Activated naive CD8-positive, alpha-beta T cell treated with anti-CD3 and anti-CD28 coated beads, Interleukin-2, amount 50 U/mL, for 24 hours (primary cell): ENCODE measurements at places on chromosomes 3 and 15.

- peaks cover 20% of the 10 kb centered on the region for H3K27me3 ChIP-seq
- H3K4me3 ChIP-seq, result no peak overlapping the region
- DNase-seq, result no peak
- H3K27ac ChIP-seq, result no peak overlapping the region
- H3K4me1 ChIP-seq, result peaks cover 17% of the 10 kb centered on the region
Measured at GRCh38 chr3:138366006-138366759, 17.8 kb downstream of the MRAS start.

GRCh38 chr3:120212505-120212904 is 72.5 kb downstream of the GPR156 start:
- H3K27me3 ChIP-seq, result peaks cover 7% of the 10 kb centered on the region
- no peaks in the 10 kb centered on the region for H3K4me1 ChIP-seq
- no peaks in the 10 kb centered on the region for H3K36me3 ChIP-seq
- no peak for DNase-seq
- H3K4me3 ChIP-seq, result no peak overlapping the region
- H3K27ac ChIP-seq, result no peak overlapping the region

GRCh38 chr3:15325228-15325627 is 7.2 kb downstream of the SH3BP5 start:
- DNase-seq, result no peak
- H3K4me3 ChIP-seq, result no peak overlapping the region
- no peaks in the 10 kb centered on the region for H3K27me3 ChIP-seq
- H3K36me3 ChIP-seq, result peaks cover 3% of the 10 kb centered on the region
- peaks cover 38% of the 10 kb centered on the region for H3K4me1 ChIP-seq
- H3K27ac ChIP-seq, result no peak overlapping the region

GRCh38 chr3:97990624-97991292 is 18.5 kb upstream of the RIOX2 start:
- no peaks in the 10 kb centered on the region for H3K27me3 ChIP-seq
- no peak overlapping the region for H3K27ac ChIP-seq
- no peak for DNase-seq
- no peaks in the 10 kb centered on the region for H3K36me3 ChIP-seq
- no peak overlapping the region for H3K4me3 ChIP-seq
- peaks cover 17% of the 10 kb centered on the region for H3K4me1 ChIP-seq

DNA sequence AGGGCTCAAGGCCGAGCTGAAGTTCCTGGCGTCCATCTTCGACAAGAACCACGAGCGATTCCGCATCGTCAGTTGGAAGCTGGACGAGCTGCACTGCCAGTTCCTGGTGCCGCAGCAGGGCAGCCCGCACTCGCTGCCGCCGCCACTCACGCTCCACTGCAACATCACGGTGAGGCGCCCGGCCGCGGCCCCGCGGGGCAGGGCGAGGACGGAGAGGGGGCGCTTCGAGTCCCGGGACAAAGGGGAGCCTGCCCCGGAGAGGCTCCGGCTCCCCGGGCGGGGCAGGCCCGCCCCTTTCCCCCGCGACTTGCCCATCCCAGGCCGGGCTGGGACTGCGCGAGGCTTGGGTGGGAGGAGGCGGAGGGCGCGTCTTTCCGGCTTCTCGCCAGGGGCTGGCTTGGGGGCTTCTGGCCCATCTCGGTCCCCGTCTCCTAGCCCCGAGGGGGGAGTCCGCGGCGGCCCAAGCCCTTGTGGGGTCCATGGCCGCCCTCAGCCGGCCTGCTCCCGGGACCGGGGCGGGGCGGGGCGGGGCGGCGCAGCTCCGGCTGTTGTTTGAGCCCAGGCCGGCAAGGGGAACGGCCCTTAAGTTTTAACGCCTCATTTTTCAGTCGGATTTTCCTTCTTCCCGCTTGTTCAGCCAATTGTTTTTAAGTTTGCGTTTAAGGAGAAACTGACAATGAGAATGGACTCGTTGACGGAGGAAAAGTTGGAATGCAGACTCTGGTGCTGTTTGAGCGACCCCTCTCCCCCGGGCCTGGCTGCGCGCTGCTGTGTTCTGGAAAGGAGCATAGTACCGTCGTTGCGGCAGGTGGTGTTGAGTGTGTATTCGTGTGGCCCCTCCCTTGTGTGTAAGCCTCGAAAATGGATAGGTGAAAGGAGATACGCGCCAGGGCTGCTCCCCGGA is 683 bp downstream of the UBE2Q2 start:
- peaks cover 13% of the 10 kb centered on the region for H3K27me3 ChIP-seq
- peaks cover 40% of the 10 kb centered on the region for H3K4me1 ChIP-seq
- H3K36me3 ChIP-seq, result peaks cover 14% of the 10 kb centered on the region
- peak overlapping the region; percentile 73 for H3K27ac ChIP-seq
